Central memory CD4-positive, alpha-beta T cell (primary cell): ENCODE measurements at places on chromosomes 12 and 14.

GRCh38 chr14:96217376-96217913, 12.8 kb downstream of the BDKRB2 start:
- DNase-seq, result no peak

DNA sequence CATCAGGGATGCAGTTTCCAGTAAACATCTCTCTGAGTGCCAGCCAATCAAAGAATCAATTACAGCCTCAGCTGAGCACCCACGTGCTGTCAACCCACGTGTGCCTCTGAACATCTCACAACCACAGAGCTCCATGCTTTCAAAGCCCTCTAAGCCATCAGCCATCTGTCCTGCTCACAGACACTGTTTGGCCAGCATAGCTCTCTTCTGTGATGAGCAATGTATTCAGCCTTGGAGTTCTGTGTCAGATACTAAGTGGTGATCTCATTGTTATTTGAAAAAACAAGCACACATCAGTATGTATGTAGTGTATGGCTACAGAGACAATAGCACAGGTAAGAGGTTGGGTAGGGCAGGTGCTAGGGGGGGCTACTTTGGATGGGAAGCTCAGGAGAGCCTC, 94.3 kb downstream of the RGS6 start:
- no peak for DNase-seq

DNA sequence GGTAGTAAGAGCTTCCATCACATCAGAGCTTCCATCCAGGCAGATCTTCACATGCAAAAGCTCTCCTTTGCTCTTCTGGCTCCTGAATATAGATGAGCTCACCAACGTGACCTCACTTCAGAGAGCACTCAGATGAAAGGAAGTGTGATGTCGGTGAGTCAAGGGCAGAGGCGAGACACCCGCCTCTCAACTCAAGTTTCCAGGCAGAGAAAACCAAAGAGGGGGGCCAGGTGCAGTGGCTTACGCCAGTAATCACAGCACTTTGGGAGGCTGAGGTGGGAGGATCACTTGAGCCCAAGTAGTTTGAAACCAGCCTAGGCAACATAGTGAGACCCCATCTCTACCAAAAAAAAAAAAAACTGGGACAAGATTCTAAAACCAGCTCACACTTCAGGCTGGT, 126.9 kb downstream of the DUSP6 start:
- peak; percentile 65 for DNase-seq

GRCh38 chr14:55440385-55440784, at the start of gene TBPL2:
TSS of gene TBPL2 (minus strand) at chr14:55440616. CDS start at chr14:55440449, 167 bp downstream.
- DNase-seq, result no peak

GRCh38 chr14:104473244-104473565, 106.4 kb upstream of the C14orf180 start:
- DNase-seq, result no peak

DNA sequence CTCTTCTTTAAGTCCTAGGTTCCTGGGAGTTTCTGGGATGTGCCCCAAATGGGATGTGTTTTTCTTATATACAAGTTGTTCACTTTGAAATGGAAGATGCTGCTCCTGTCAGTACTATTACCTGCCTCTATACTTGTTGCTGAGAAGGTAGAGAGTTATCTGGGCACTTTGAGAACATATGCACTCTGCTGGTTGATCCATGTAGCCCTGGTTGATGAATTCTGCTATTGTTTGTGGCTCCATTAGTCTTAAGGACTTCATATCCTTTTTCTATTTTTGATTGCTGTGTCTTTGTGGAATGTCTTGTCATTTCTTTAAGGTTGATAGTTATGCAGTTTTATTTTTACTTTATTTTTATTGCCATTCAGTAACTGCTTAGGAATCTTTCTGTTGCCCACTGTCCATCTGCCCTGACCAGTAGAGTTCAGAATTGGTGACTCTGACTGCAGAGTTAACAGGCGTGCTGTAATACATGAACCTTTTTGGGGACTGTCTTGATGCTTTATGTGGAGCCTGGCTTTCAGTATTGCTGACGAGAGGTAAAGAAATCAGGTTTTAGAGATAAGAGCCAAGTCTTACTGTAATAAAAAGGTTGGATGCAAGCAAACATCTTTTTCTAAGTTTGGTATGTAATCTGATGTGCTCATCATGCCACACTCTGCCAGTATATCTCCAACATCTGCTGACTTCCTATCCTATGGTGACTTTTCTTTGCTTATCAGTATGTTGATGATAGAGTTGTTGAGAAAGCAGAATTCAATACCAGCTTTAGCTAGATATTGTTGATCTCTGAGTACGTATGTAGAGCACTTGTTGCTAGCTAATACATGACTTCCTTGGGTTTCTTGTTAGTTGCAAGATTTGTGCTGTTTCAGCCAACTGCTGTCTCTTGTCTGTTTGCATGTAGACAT, 1.6 kb downstream of the GMPR2 start:
- DNase-seq, result no peak

- no peak for DNase-seq
Observed at GRCh38 chr12:122392411-122392810, 30.1 kb downstream of the CLIP1 start.

DNA sequence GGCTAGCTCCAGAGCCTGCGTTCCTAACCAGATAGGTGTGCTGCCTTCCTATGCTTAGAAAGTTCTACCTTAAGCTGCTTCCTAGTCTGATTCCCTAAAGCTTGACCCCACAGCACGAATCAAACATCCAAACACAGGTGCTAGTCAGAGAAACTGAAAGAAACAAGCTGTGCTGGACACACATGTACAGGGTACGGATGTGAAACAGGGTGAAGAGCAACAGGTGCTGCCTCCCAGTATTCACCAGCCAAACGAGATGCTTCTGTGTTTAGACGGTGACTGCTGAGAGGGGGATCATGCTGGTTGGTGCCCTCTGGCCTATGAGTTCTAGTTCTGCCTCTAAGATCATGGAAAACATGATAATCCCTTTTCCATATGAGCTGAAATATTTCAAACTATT, 105.3 kb downstream of the GRIP1 start:
- DNase-seq, result no peak

DNA sequence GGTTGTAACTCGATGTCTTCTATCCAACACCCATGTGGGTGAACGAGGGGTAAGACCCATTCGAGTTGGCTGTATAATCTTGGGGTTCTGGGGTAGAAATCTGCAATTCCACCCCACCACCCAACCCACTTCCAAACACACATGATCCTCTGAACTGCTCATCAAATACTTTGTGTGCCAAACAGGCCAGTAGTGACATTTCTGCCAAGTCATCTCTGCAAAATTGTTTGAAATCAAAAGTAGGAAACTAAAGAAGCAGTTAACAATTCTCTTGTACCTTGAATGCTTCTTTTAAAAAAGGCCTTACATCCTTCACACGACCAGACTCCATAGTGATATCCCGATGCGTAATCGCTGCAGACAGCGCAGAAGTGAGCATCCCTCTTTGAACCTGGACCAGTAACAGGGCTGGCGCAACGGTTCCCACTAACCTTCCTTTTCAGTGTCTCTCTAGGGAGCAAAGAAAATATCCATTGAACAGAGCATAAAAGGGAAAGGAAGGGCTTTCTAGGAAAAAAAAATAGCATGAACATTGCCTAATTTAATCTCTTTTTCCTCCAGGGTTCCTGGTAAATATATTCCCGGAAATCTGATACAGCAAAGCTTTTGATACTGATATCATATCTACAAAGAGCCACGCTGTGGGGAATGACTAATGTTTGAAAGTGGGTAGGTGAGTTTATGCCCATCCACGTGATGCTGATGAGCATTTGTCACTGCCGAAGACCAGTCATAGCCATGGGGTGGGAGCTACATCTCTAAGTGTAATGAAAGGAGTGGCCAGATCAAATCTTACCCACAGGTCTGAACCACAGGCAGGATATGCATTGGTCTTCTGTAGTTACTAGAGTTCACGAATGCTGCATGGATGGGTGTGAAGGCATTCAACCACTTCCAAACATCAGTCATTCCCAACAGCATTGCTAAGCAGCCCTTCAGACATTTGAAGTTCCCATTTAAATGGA, 14.2 kb downstream of the ESR2 start:
- no peak for DNase-seq

DNA sequence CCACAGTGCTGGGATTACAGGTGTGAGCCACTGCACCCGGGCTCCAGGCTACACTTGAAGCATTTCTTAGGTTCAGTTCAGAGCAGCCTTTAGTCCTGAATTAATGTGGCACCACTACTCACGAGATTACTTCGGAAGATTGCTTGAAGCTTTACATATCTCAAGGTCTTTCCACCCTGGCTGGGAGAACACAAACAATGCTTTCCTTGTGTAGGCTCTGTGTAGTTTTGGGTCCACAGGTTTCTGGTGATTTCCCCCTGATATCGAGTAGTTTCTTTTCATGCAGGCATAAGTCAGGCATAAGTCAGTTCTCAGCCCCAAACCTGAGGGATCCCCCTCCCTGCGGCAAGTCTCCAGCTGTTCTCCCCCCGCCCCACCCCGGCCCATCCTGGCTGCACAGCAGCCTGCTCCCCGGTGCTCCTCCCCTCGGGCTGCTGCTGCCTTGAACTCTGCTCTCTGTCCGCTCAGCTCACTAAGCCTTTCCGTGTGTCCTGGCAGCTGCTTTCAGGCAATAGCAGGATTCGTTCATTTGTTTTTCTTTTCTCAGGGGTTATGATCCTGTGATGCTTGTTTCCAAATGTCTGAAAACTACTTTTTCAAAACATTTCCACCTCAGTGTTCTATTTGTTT, 417.7 kb downstream of the TMEM121 start:
- no peak for DNase-seq

DNA sequence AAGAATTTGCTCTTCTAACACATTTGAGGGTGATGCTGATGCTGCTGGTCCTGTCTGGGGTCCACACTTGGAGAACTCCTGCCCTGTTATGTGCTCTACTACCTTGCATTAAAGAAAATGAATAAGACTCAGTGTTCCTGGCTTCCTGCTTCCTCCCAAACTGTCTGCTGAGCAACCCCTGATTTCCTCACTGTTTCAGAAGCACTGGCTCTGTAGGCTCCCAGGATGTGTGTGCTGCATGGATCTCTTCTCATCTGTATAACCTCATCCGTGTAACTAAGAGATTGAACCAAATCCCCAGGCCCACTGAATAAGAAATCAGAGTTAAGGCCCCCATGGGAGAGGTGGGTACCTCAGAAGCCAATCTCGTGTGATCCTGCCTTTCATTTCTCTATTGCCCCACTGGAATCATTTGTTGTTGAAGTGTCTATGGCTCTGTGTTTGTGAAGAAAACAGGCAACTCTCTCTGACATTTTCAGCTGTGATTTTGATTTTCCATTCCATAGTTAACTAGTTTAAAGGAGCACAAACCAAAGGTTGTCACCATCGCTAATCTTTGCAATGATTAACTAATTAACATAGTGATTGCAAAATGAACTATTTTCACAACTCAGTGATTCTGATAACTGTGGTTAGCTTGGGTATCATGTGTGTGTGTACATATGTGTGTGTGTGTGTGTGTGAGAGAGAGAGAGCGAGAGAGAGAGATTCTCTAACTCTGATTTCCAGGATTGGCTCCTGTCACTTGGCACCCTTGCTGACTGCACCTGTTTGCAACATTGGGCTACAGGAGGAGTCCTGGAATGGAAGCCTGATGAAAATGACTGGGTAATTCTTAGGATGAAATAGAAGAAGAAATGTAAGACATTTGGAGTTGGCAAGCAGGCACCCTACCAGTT, 196.2 kb downstream of the SLC38A4 start:
- DNase-seq, result no peak

DNA sequence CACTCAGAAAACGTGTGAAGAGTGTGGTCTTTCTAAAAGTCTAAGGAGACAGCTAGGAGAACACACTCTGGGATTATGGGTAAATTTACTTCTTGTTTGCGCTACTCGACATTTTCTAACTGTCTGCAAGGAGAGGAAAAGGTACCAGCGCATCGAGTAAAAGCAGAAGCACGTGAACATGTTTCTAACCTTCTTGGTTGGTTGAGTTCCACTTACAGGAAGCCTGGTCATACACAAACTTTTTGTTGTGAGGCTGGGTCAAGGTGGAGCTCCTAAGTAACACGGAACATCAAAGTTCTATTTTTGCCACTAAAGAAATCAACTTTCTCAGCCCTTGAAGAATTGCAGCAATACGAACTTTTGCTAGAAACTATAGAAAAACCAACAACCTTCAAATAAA, 20.0 kb downstream of the ANKLE2 start:
- DNase-seq, result no peak

GRCh38 chr12:130614530-130614905, 101.6 kb downstream of the RIMBP2 start:
- DNase-seq, result no peak
